Fibroblast of lung (primary cell): ENCODE measurements at places on chromosomes 7 and 10.

- no peak for DNase-seq
These were observed 227.8 kb upstream of the LRRTM3 start for GRCh38 chr10:66698069-66698468.

- peak; percentile 63 for DNase-seq
These were observed 5.2 kb downstream of the CPED1 start for GRCh38 chr7:120993553-120994191.

DNA sequence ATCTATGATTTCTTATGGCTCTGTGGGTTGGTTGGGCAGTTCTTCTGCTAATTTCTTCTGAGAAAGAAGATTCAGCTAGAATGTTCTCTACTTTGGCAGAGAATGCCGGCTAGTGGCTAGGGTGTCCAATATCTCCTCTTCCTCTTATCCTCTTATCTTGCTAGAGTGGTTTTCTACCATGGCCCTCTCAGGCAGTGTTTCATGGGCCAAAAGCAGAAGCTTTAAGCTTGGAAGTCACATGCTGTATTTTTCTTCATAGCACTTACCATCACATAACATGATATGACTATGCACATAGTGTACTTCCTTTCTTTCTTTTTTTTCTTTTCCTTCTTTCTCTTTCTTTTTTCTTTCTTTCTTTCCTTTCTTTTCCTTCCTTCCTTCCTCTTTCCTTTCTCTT lies 140.0 kb downstream of the ITGB8 start:
- no peak for DNase-seq

GRCh38 chr10:58347967-58348366 lies 13.2 kb downstream of the UBE2D1 start:
- no peak for DNase-seq

DNA sequence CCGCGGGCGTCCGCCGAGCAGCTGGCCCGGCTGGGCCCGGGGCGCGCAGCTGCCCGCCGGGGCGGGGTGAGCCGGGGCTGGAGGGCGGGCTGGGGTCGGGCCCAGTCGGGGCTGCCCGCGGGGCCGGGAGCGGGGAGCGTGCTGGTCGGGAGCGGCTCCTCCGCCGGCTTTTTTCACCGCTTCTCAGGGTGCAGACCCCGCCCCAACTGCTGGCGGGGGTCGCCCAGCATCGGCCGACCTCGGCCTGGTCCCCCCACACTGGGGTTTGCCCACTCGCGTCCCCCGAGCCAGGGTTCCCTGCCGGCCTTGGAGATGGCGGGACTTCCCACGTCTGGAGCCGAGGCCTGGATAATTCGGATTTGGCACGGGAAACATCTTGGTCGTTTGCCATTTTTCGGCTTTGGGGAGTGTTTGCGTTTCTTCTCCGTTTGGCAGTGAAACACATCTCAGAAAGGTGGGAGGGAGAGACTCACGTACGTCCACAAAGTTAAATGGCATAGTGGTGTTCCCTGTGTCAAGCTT lies 432 bp downstream of the TMEM248 start:
- peak; percentile 51 for DNase-seq

- no peak for DNase-seq
These were observed 12.0 kb upstream of the CALML5 start for GRCh38 chr10:5511231-5511884.

DNA sequence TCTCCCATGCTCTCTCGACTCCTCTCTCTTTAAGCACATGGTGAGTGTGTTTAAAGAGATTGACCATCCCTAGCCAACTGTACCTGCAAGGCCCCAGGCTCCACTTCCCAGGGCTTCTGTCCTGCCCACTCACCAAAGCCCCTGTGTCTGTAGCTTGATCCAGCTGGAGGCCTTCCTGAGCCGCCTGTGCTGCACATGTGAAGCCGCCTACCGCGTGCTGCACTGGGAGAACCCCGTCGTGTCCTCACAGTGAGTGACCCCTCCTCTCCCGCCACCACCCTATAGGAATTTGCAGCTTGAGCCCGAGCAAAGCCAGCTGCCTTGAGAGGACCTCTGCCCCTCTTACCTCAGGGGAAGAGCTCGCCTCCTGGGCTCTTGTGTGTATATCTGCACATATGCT lies 11.2 kb downstream of the ZFYVE27 start:
- no peak for DNase-seq

- no peak for DNase-seq
These were observed 13.8 kb downstream of the UBE2D1 start for GRCh38 chr10:58348571-58349033.

DNA sequence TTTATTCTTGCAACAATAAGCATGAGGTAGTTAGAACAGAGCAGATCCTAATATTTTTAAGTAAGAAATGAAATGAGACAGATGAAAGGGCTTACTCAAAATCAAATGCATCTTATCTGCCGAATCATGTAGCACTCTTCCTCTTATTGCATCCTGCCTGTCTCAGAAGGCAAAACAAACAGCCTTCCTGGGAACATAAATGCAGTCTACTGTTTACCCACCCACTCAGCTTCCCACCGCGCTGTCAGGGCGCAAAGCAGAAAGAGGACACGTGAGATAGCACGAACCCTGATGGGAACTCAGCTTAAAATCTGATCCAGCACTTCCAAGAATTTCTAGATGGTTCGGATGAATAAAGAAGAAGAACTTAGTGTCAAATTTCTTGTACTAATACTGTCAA lies 114.4 kb upstream of the CDK1 start:
- no peak for DNase-seq

DNA sequence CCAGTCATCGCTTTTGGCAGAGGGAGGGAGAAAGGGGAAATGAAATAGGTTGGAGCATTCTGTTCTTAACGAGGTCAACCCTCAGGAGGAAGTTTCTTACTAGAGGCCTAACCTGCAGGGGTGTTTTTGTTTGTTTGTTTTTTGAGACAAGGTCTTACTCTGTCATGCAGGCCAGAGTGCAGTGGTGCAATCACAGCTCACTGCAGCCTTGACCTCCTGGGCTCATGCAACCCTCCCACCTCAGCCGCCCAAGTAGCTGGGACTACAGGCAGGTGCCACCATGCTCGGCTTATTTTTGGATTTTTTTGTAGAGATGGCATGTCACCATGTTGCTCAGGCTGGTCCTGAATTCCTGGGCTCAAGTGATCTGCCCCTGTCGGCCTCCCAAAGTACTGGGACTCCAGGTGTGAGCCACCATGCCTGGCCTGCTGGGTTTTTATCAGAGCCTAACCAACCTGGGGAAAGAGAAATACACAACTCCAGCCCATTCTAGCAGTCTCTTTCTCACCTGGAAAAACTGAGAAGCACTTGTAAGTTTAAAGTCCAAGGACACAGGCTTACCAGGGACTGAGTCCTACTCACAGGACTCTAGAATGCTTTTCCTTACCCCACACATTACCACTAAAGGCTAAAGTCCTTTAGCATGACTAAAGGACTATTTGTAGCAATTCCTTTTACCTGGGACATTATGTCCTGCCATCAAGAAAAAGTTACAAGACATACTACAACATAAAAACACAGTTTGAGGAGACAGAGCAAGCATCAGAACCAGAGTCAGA lies 101.0 kb upstream of the EGFR start:
- DNase-seq, result no peak

- DNase-seq, result no peak
These were observed 89.6 kb downstream of the FOXL3 start for GRCh38 chr7:379456-380138.

- DNase-seq, result no peak
These were observed 60.0 kb downstream of the DGKB start for GRCh38 chr7:14842523-14842922.

- DNase-seq, result peak; percentile 100
These were observed 107.2 kb upstream of the LYZL2 start for GRCh38 chr10:30736685-30737232.

DNA sequence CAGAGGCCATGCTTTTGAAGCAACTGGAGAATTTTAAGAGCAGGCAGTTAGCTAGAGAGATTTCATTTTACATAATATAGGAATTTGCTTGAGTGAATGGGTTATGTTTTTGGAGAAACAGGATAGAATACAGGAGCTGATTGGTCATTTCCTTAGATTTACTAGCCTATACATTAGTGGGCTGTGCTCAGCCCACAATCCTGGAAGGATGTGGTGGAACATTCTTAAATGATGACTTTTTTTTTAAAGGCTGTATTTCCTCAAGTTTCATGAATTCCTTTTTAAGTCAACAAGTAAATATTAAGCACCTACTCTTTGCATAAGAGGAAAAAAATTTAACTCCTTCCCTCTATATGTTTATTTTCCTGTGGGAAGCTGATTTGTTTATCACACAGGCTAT lies 314.4 kb upstream of the BMPER start:
- peak; percentile 31 for DNase-seq

GRCh38 chr10:49502358-49502757 lies 36.6 kb downstream of the ERCC6 start:
- peak; percentile 11 for DNase-seq

- DNase-seq, result peak; percentile 93
These were observed 3.0 kb upstream of the HOXA1 start for GRCh38 chr7:27098578-27099451.

- DNase-seq, result no peak
These were observed 214.0 kb upstream of the DKK1 start for GRCh38 chr10:52100011-52100547.

DNA sequence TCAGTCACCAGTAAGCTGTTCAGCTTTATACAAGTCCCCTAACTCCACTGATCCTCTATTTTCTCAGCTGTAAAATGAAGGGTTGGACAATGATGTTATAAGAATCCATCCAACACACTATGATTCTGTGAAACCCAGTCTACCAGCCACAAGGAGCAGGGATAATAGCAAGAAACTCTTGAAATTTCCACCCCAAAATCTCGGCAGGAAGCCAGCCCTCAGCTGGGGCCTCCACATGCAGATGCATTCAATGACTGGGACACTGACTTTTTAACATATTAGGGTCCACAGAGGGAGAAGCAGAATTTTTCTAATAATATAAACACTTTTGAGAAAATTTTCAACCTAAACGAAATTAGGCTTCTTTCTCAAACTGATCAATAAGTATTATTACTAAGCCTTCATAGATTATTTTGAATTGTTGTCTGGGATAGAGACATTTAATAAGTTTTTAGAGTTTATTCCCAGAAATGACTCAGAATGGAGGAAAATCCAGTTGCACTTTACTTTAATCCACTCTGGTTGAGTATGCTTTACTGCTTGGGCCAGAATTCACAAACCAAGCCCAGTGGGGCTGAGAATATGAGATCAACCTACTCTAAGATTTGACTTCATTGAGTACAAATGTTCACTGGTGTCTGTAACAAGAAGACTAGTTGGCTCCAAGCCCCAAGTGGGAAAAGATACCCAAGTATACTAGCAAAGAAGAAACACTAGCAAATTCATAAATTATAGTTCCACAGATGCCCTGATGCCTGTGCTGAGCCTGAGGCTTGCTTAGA lies 168.6 kb downstream of the C7orf25 start:
- DNase-seq, result no peak

GRCh38 chr10:43199684-43200537 lies 61.7 kb downstream of the CSGALNACT2 start:
- DNase-seq, result no peak

DNA sequence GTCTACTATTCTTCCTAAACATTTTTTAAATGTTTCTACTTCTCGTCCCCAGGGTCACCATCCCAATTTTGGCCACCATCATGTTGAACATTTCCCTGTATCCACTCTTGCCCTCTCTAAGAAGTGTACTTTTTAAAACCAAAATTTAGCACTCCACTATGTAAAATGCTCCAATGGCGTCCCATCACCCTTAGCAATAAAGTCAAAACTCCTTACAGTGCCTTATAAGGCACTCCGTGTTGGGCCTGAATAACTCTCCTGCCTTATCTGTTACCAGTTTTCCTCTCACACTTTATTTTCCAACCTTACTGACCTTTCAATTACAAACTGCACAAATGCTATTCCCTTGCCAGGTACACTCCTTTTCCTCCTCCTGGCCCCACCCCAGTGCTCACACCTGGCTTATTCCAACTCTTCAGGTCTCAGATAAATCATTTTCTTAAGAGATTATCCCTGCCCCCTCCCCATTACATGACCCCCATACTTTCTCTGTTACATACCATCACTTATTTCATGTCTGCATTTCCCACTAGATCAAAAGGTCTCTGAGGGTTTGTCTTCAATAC lies 1.3 kb downstream of the TMEM168 start:
- DNase-seq, result no peak

GRCh38 chr10:33901166-33901565 lies 566.7 kb upstream of the NRP1 start:
- peak; percentile 88 for DNase-seq

DNA sequence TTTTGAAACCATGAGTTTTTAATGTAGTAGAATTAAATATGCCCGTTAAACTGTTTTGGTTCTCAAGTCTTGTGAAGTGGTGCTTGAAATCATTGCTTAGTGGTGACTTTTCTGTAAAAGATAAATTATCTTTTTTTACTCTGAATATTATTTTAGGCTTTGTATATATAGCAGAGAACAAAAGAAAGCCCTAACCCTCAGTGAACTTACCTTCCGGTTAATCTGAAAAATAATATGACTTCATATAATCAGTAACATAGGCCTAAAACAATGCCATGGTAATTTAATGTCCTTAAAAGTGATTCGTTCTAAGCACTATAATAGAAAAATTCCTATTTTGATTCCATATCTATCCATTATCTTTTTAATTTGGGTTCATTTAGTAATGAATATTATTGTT lies 21.8 kb downstream of the AKAP9 start:
- no peak for DNase-seq

DNA sequence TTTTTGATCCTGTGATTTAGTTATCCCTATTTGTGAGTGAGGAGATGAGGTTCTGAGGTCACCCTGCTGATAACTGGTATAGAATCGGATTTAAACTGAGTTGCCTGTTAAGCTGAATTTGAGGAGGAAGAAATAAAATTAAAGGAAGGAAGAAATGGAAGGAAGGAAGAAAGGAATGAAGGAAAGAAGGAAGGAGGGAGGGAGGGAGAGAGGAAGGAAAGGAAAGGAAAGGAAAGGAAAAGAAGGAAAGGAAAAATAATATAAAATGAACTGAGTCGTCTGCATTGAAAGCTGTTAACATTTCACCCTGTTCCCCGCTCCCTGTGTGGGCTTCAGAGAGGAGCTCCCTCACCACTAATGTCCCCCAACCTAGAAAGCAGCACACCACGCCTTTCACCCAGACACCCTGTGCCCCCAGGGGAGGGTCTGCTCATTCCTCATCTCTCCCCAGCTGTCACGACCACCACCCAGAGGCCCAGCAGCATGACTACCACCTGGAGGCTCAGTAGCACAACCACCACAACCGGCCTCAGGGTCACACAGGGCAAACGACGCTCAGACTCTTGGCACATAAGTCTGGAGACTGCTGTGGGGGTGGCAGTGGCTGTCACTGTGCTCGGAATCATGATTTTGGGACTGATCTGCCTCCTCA lies 16.3 kb downstream of the PILRA start:
- DNase-seq, result no peak

- peak; percentile 21 for DNase-seq
These were observed 150.0 kb upstream of the IGFBP3 start for GRCh38 chr7:46071076-46071475.

GRCh38 chr7:71752171-71752935 lies 620.4 kb downstream of the GALNT17 start:
- DNase-seq, result peak; percentile 5

DNA sequence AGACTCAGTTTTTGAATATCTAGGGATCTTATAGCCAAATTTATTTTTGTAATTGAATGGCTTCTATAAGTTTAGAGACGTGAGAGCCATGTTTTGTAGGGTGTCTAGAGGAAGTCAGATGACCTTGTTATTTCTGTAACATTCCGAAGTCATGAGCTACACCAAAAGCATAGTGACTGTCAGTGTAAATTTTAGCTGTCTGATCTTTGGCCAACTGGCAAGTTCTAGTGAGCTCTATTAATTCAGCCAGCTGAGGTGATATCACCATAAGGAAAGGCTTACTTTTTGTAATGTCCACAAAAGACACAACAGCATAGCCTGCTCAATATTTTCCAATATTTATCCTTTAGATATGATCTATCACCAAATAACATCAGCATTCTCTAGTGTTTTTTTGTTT lies 9.9 kb upstream of the NT5C3A start:
- DNase-seq, result peak; percentile 73

GRCh38 chr7:24478137-24478655 lies 95.1 kb upstream of the PALS2 start:
- no peak for DNase-seq
